ENCODE measurements at places on chromosomes 12 and 14.

DNA sequence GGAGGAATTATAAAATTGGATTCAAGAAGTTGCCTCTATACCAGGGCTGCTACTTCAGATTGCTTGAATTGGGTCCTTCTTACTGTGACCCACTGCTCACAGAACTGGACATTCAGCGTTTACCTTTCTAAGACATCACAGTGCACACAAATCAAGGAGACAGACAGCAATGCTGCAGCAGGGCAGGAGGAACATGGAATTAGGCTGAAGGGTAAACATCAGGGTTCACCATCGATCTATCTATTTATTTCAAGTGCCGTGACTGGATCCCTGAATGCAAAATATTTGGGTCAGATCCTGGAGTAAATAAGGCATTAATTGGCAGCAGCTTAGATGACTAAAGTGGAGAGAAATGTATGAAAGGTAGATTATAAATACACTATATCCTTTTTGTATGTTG lies 76.9 kb upstream of the HMGA2 start:
- no peak for DNase-seq

- DNase-seq = no peak
Observed at GRCh38 chr14:68506645-68507419, 286.0 kb downstream of the ZFP36L1 start.

- no peak for DNase-seq
Observed at GRCh38 chr12:14532152-14532551, 35.5 kb downstream of the PLBD1 start.

- DNase-seq = no peak
Observed at GRCh38 chr14:69288011-69288771, 28.2 kb downstream of the GALNT16 start.

- DNase-seq = no peak
Observed at GRCh38 chr12:40515041-40515816, 177.0 kb upstream of the CNTN1 start.

- DNase-seq = no peak
Observed at GRCh38 chr12:87901457-87901856, 127.7 kb downstream of the C12orf50 start.

- DNase-seq = no peak
Observed at GRCh38 chr14:54278087-54278486, 118.7 kb upstream of the CDKN3 start.

DNA sequence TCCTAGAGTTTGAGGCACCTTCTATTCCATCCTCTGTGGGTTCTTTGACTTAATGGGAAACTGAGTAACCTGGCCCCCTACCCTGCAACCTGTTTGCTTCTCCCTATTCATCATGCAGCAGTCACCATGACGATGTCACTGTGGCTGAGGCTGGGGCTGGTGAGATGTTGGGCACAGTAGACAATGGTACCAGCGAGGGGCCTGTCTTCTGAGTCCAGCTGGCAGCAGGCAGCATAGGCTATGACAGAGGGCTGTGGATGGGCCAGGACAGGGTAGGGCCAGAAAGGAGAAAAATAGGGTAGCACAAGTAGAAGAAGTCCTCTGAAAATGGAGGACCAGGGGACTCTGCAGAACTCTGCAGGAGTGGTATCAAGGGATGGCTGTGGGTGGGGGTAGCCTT lies 2.0 kb downstream of the CIROP start:
- DNase-seq = no peak

DNA sequence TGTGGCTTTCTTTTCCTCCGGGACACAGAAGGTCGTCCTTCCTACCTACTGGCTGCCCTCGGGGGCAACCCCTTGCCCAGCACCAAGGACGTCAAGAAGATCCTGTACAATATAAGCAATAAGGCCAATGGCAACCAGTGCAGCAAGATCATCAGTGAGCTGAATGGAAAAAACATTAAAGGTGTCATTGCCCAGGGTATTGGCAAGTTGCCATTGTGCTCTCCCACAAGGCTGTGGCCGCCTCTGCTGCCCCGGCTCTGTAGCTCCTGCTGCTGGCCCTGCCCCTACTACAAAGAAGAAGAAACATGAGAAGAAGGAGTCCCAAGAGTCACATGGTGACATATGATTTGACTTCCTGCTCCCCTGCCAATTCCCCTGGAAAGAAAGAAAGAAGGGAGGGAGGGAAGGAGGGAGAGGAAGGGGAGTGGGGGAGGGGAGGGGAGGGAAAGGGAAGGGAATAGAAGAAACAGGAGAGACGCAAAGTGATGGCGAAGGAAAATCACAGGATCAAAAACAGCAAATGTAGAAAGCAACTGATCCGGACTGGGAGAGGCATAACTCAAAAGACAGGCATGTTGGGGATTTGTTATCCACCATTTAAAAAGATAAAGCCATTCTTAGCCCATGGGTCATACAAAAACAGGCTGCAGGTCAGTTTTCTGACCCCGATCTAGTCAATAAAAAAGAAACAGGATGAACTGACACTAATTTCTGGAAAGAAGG lies 61.3 kb upstream of the RESF1 start:
- DNase-seq = no peak

DNA sequence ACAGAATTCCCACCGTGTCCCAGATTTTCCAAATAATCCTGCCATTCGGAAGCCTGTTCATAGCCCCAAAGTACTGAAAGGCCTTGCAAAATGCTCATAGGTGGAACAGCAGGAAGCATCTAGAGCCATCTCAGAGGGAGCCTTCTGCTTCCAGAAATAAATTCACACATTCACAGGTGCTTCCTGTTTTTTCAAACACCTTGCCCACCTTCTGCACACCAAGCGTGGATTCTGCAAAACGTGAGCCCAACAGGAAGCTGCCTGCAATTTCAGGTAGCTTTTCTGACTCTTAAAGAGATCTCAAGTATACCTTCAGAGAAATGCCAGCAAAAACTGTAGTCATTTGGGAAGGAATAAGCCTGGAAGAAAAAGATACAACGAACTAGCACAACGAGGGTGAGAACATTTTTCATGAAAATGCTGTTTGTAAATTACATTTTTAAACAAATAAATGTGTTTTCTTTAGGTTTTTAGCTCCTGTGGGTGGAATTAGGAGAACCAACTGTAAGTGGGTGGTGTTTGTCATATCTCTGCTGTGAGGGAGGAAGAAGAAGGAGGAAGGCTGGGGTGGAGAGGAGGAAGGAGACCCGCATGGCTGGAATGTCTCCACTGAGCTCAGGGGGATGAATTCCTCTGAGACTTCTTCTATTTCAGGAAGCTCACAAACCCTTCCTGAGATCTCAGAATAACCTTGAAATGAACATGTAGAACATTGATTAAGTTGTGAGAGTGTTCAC lies at the start of gene IFNG-AS1:
IFNG-AS1 (plus strand) TSS at position 264 of the 737 bp plus-strand sequence.
- DNase-seq = no peak

DNA sequence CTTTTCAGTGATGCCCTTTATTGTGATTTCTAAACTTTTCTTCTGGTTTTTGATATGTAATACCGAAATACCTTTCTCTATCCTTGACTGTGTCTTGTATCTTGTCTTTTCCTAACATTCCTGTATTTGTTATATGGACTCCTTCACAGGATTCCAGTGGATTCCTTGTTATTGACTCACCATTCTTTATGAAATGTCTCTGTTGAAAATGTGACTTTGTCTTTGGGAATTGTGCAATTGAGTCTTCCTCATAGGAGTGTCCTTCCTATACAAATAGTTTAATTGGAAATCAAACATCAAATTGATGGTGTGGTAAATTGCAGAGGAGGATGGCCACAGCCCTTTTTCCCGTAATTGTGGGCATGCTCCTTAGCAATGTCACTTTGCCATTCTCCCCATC lies 296.6 kb upstream of the KITLG start:
- no peak for DNase-seq

GRCh38 chr14:76917158-76917596 lies 91.0 kb downstream of the LRRC74A start:
- DNase-seq = no peak

DNA sequence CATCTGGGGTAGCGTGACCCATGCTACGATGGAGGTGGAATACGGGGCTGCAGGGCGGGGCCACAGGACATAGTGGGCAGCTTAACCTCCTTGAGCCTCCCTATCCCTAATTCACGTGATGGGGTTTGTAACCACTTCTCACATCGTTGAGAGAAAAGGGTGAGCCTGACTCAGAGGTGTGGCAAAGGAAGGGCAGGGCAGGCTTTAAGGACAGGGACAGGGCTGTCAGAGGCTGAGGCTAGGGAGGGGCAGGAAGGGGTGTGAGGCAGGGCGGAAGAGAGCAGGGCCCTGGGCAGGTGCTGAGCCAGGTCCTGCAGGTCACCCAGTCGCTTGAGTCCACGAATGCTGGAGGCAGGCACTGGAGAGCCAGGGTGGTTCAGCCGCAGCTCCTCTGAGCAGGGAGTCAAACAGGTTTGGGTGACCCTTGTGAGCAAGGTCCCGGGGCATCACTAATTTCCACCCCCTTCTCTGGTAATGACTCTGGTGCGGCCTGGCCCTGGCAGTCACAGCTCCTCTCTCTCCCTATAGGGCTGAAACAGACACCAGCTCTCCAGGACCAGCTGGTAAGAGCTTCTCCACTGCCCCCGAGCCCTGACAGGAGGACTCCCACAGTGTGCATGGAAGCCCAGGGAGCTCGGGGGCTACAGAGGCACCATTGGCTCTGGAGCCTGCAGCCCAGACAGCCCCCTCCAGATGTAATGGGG lies 7.5 kb upstream of the AQP2 start:
- no peak for DNase-seq

- DNase-seq = no peak
Observed at GRCh38 chr12:20274008-20274407, 94.3 kb upstream of the PDE3A start.

GRCh38 chr12:17661250-17661649 lies 428.7 kb downstream of the RERGL start:
- no peak for DNase-seq

- no peak for DNase-seq
Observed at GRCh38 chr12:116601933-116602810, 43.0 kb downstream of the MAP1LC3B2 start.

DNA sequence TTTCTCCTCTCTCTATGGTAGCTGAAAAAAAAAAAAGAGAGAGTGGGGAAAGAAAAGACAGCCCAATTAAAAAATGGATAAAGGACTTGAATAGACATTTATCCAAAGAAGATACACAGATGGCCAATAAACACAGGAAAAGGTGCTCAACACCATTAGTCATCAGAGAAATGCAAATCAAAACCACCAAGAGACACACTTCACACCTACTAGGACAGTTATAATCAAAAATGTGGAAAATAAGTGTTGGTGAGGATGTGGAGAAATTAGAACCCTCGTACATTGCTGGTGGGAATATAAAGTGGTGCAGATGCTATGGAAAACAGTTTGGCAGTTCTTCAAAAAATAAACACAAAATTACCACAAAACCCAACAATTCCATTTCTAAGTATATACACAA lies 172.4 kb upstream of the GRIN2B start:
- no peak for DNase-seq

DNA sequence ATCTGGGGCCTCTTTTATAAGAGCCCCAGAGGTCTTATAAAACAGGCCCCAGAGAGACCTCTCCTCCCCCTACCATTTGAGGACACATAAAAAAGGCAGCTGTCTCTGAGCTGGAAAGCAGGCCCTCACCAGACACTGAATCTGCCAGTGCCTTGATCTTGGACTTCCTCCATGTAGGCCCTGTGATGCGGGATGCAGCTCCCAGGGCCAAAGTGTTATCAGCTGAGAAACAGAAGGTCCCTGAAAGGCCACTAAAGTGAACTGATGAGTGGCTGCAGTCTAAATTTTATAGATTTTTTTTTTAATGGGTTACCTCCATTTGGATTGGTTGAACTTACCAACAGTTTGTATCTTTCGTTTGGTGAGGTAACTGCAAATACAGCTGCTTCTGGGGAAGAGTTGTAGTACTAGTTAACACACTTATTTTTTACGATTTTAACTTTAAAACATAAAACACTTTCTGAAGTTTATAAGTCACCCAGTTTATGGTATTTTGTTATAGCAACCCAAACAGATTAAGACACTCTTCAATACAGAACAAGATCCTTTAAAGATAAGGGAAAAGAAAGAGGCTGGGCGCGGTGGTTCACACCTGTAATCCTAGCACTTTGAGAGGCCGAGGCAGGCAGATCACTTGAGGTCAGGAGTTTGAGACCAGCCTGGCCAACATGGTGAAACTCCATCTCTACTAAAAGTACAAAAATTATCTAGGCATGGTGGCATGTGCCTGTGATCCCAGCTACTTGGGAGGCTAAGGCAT lies 5.6 kb upstream of the GUCY2C start:
- DNase-seq = no peak

GRCh38 chr14:92969430-92969829 lies 46.5 kb downstream of the CHGA start:
- DNase-seq = no peak

Data from GM18507 (cell line).